ENCODE measurements at places on chromosomes 16 and 17.

GRCh38 chr17:19646788-19647696 is 1.5 kb upstream of the ALDH3A2 start:
- DNase-seq, result no peak

DNA sequence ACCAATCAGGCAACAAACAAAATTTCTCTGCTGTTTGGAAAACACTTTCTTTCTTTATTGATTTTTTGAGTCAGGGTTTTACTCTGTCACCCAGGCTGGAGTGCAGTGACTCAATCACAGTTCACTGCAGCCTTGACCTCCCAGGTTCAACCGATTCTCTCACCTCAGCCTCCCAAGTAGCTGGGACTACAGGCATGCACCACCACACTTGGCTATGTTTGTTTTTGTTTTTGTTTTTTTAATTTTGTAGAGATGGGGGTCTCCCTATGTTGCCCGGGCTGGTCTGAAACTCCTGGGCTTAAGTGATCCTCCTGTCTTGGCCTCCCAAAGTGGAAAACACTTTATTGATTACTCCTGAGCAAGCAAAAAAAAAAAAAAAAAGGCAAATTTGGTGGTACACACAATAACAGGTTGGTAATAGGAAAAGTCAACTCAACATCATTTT is 276.4 kb downstream of the SOX9 start:
- no peak for DNase-seq

- no peak for DNase-seq
Measured at GRCh38 chr16:17289050-17289449, 181.7 kb downstream of the XYLT1 start.

DNA sequence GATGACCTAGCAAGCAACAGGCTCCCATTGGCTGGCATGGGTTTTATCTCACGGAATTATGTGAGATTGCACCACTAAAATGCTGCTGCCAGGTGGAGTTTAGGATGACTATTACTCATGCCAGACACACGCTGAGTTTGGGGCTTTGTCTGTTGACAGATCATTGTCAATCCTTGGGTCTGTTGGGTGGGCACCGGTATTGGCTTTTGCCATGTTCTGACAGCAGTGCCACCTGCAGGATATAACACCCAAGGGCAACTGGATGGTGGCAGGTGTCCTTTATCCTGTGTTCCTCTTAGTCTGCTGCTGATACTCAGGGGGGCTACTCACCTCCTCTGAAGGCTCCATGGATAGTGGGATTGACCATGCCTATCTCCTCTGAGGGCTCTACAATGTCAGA is 221.6 kb upstream of the DYNLRB2 start:
- no peak for DNase-seq

- DNase-seq, result no peak
Measured at GRCh38 chr17:77854083-77854758, 104.3 kb upstream of the TNRC6C start.

- no peak for DNase-seq
Measured at GRCh38 chr17:45791935-45792334, 7.8 kb downstream of the CRHR1 start.

DNA sequence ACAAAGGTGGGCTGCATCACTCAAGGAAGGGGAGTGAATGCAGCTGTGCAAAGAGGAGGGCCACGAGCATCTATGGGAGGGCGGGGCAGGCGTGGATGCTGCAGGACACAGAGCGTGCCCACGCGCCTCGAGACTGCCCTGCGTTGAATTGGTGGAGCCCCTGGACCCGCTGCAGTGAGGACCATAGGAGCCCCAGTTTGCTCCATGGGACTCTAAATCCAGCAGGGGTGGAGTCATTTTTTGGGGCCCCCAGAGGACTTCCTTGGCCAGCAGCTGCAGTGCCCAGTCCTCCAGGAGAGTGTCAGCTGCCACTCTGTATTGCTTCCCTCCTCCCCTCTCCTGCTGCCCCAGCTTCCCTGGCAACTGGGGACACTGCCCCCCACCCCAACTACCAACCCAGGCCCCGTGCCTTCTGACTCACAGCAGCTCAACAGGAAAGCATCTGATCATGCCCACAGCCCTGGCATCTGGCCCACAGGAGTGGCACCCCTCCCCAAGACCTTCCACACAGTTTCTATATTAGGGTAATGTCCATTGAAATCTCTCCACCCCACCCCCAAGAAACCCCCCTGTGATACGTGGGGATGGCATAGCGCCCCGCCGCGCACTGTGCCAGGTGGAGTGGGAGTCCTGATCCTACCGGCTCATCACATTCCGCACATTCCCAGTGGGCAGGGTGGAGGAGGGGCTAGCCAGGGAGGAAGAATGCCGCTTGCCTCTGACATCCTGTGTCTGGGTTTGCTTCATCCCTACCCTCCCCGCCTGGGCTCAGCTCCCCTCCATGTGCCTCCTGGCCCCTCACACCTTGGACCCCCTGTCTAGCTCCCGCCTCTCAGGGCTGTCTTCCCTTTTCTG is 27.8 kb upstream of the ITGA3 start:
- DNase-seq, result no peak

- DNase-seq, result peak; percentile 36
Measured at GRCh38 chr16:48117217-48118105, 38.3 kb downstream of the ABCC12 start.

- no peak for DNase-seq
Measured at GRCh38 chr17:38912221-38912813, 13.1 kb upstream of the LASP1NB start.

DNA sequence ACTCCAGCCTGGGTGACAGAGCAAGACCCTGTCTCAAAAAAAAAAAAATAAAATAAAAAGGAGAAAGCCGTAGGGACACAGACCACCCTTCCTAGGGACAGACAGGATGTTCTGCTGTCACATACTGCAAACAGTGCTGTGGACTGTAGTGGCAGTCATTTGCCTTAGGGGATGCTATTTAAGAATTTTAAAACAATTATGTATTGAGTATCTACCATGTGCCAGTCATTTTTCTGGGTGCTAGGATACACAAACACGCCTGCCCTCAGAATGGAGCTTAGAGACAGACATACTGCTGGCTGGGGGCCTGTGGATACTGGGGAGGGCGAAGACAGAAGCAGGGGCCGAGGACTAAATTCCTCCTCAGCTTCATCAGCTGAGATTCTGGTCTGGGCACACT is 45.5 kb downstream of the MRC2 start:
- DNase-seq, result no peak

All from T-helper 9 cell (primary cell).